ENCODE measurements at places on chromosomes 12 and 14. TPM values are rescaled to one million over a fixed set of nuclear protein-coding genes. Genes with fewer than 3 reads are reported as not detected.

GRCh38 chr12:11561411-11561810 is 88.1 kb upstream of the ETV6 start:
- no peak for DNase-seq

DNA sequence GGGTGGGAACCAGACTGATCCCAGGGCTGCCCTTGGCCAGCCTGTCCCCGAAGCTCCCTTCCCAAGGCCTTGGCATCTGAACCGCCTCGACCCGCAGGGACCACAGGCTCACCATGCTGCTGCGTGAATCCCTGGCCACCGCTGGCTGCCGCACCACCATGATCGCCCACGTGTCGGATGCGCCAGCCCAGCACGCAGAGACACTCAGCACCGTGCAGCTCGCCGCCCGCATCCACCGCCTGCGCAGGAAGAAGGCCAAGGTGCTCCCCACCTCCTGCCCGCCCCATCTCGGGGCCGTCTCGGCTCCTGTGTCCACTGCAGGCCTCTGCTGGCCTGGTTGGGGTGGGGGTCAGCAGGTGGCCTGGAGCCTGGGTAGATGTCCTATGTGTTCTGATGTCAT is 35.7 kb downstream of the KIF26A start:
- DNase-seq, result no peak

GRCh38 chr14:81480741-81481140 is 52.9 kb downstream of the SEL1L start:
- DNase-seq, result no peak

- DNase-seq, result no peak
These were observed 12.1 kb downstream of the C14orf93 start for GRCh38 chr14:22997676-22998323.

- DNase-seq, result no peak
These were observed 328.9 kb downstream of the TMTC2 start for GRCh38 chr12:83015390-83016217.

DNA sequence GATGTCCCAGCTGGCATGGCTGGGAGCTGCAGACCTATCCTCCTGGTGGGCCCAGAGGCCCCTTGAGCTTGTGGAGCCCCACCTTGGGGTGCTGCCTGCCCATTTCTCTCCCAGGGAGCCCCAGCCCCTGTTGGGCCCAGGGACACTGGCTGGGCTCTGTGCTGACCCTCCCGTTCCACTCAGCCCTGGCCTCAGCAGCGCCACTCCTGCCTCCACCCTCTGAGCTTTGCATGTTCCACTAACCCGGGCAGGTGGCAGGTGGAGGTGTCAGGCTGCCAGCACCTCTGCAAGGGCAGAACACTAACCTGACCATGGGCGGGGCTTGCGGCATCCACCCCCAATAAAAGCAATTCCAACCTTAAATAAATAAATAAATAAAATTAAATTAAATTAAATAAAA is 299.2 kb downstream of the LRIG3 start:
- DNase-seq, result no peak

- DNase-seq, result no peak
These were observed 64.9 kb downstream of the EFCAB11 start for GRCh38 chr14:89889626-89890025.

DNA sequence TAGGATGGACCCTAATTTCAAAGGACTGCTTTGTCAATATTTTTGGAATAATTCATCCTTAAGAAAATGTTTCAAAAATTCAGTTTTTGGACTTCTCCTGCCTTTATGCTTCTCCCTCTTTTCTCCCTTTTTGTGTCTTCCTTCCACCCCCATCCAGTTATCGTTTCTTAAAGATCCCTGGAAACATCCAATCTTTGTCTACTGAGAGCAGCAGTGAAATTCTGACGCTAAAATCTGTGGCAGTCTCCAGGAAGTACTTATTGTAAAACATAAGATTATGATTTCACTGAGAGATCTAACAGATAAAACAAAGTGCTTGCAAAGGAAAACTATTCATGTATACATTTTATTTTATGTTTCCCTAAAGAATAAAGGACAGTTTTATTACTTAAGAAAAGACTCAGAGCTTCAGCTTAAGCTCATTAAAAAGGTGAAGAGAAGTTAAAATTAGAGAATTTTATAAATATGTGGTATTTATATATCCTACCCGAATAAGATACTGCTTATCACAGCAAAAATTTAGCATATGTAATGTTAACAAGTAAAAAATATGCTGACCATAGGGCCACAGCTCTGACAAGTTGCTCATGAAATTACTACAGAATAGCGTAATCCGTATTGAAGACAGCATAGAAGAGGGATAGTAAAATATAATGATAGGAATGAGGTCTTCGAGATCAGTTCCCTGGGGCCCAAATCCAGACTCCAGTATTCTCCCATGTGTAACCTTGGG is 6.9 kb downstream of the FRMD6 start:
- DNase-seq, result no peak

The P2RX7 gene
- 6.0 TPM for total RNA-seq

The WDHD1 gene
- total RNA-seq, result 47.1 TPM
